ENCODE measurements at places on chromosomes 16 and 17.
A peak's percentile ranks its signal among the peaks of the same experiment; 100 is the strongest.

GRCh38 chr17:72590882-72591281 lies 470.1 kb downstream of the SOX9 start:
- no peak for DNase-seq

DNA sequence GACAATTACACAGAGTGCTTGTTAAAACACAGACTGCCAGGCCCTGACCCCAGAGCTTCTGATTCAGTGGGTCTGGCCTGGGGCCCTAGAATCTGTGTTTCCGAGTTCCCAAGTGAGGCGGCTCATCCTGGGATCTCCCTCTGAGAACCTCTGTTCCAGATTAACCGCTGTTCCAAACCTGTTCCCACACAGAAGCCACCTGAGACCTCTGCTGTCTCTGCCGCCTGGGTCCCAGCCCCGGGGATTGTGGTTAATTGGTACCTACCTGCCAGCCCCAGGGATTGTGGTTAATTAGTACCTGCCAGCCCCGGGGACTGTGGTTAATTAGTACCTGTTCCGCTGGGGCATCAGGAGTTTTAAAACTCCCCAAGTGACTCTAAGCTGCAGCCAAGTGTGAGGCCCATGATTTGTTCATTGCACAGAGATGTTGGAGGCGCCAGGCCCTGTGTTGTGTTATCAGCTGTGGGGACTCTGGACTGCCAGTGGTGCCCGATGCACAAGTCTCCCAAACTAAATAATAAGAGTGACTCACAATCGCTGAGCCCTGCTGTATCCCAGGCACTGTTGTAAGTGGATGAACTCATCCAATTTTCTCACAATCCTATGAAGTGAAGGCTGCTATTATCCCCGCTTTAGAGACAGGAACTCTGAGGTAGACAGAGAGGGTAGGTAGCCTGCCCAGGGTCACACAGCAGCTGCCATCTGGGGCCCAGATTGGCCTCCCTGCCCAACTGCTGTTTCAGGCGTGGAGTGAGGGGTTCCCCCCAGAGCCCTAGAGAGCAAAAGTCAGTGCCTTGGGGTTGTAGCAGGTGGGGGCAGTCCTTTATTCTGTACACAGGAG lies 219.7 kb downstream of the IRF8 start:
- DNase-seq = no peak

- DNase-seq = no peak
Measured at GRCh38 chr17:68733241-68734176, 132.3 kb upstream of the FAM20A start.

DNA sequence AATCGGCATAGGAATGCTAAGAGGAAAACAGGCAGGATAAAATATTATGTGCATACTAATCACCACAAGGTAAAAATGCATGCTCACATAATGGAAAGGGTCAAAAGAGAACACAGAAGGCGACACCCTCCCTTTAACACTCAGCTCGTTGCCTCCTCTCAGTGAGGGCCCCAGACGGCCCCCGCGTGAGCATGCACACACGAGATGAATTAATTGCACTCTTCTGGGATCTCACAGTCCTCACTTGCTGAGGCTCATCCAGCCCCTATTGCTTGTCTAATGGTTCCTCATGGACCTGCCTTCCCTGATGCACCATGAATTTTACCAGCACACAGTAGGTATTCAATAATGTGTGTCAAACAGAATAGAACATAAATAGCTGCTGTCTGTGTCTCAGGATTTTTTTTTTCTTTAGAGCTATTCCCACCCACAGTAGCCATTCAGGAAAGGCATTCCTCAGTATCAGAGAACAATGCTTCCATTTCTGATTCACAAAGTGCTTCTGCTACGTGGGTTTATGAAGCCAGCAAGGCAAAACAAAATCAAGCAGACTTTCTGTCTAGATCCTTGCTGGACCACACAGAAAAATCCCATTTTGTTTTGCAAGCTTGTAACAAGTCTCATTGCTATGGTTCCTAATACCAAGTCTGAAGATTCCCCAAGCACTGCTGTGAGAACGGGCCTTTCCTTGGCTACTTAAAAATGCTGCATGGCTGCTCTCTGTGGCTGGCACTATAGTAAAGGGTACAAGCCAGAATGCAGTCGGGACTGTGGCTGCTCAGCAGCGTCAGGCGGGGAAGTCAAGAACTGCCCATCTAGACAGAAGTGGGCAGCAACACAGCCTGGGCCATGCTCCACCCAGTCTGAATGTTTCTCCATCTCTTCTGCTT lies 43.6 kb downstream of the TOM1L2 start:
- DNase-seq = no peak

GRCh38 chr17:48878920-48879898 lies 13.4 kb upstream of the ATP5MC1 start:
- peak; percentile 72 for DNase-seq

GRCh38 chr17:82402865-82403264 lies 15.3 kb upstream of the HEXD start:
- DNase-seq = peak; percentile 91

All from GM19239 (cell line).